Activated naive CD4-positive, alpha-beta T cell treated with anti-CD3 and anti-CD28 coated beads, Interleukin-2, amount 50 U/mL, for 72 hours (primary cell): ENCODE measurements at places on chromosomes 4 and X.

DNA sequence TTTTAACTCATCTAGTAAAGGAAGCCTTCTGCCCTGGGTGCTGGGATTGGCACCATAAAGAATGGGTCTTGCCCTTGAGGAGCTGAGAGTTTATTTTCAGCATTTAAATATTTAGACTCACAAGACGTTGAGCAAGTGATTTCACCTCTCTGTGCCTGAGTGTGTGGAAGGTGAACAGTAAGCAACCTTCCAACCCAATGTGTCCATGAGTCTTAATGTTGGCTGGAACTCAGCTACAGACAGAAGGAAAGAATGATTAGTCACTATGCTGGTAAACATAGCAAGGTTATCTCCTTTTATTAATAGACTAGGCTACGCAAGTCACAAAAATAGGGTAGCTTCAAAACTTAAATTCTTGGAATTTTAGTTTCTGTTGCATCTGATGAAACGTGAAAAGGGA, 277.4 kb upstream of the GATB start:
- no peak for DNase-seq

- no peak for DNase-seq
Observed at GRCh38 chr4:86855572-86855971, 6.4 kb upstream of the SLC10A6 start.

DNA sequence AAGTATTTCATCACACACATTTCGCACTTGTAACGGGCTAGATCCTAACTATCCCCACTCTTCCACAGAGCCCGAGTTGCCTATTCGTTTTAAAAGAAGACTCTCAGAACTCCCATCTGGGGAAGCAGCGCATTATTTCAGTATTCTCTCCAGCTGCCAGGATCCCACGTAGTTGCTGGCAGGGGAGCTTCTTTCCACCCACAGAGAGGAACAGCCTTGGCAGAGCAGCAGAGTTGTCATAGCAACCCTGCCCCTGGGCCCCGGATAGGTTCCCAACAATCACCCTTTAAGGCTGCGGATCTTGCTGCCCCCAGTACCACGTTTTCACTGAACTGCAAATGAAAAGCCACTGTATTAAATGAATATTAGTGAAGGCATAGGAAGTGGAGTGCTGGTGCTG, 106.7 kb downstream of the GPM6A start:
- DNase-seq, result no peak

- DNase-seq, result no peak
Observed at GRCh38 chr4:16627999-16628398, 270.4 kb downstream of the LDB2 start.
